ENCODE measurements at places on chromosomes 2 and 18.

DNA sequence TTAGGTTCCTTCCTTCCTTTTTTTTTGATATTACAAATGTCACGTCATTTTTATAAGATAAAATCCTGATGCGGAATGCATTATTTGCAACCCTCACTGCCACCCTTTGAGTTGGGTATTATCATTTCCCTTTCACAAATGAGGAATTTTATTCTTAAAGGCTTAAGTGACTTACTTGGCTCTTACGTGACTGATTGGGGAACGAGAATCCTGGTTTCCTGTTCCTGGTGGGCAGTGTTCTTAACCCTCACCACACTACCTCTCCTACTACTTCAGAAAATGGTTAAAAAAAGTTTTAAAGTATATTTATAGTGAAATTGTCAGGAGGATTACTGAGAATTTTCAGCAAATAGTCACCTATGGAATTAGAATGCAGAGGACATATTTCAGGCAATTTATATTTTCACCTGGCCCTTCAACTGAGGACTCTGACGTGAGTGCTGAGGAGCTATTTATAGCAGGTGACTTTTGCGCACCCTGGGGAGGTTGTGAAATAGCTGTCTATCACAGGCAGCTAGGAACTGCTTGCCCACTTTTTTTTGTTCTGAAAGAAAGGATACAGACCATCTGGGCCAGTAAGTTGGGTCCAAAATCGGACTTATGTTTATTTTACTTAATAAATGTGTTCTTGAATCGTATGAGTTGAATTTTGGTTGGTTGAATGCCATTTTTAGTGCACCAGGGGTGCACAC, 18.7 kb upstream of the RASGRP3 start:
- no peak for DNase-seq

DNA sequence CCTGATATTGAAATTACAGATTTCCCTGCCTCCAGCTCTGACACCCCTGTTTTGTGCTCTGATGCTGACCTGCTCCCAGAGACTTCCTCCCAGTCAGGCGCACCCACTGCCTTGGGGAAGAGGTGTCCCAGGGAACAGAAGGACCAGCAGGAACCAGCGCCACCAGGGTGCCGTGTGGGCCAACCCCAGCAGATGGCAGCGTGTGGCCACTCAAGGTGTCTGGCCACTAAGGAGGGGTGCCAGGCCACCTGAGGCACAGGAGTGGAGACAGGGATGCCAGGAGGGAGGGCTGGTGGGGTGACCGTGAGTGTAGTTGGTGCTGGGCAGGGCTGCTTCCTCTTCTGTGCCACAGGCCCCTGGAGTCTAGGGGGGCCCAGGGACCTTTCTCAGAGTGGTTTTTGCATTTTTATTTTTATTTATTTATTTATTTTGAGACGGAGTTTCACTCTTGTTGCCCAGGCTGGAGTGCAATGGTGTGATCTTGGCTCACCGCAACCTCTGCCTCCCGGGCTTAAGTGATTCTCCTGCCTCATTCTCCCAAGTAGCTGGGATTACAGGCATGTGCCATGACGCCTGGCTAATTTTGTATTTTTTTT, 56.0 kb downstream of the TEX44 start:
- DNase-seq, result peak; percentile 73

GRCh38 chr2:38148501-38148900, 72.5 kb upstream of the CYP1B1 start:
- DNase-seq, result peak; percentile 85

- no peak for DNase-seq
Observed at GRCh38 chr18:61261870-61262269, 71.4 kb upstream of the CDH20 start.

- DNase-seq, result no peak
Observed at GRCh38 chr2:29066271-29066860, 8.0 kb downstream of the PCARE start.

GRCh38 chr2:235030126-235030525, 78.3 kb downstream of the SH3BP4 start:
- DNase-seq, result no peak

DNA sequence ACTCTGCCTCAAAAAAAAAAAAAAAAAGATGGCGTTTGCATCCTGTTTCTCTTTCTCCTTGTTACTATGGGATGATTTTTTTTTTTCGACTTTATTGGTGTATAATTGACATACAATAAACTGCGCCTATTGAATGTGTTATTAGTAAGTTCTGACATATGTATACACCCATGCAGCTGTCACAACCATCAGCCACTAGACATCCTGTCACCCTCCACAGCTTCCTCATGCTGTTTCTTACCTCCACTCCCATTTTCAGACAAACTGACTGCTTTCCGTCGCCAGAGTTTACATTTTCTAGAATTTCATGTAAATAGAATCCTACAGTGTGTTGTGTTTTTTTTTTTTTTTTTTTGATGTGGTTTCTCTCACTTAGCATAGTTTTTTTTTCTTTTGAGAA, 27.9 kb downstream of the RRM2 start:
- DNase-seq, result no peak

DNA sequence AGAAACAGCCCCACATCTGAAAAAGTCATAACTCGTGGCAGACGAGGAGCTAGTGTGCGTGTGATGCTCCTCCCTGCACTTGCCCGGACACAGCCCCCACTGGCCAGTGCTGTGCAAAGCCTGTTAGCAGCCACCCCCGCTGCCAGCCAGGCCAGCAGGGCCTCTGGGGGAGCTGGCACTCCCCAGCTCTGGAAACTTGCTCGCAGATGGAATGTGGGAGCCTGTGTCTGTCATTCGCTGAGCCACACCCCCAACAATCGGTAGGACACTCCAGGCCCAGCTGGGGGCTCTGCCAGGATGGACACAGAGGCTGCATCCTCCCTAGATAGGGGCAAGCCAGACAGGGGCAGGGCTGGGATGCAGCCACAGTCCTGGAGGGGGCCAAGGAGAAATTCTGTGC, 62.4 kb upstream of the ATG16L1 start:
- DNase-seq, result no peak

GRCh38 chr18:6731222-6731596, 1.7 kb downstream of the ARHGAP28 start:
- DNase-seq, result peak; percentile 50

DNA sequence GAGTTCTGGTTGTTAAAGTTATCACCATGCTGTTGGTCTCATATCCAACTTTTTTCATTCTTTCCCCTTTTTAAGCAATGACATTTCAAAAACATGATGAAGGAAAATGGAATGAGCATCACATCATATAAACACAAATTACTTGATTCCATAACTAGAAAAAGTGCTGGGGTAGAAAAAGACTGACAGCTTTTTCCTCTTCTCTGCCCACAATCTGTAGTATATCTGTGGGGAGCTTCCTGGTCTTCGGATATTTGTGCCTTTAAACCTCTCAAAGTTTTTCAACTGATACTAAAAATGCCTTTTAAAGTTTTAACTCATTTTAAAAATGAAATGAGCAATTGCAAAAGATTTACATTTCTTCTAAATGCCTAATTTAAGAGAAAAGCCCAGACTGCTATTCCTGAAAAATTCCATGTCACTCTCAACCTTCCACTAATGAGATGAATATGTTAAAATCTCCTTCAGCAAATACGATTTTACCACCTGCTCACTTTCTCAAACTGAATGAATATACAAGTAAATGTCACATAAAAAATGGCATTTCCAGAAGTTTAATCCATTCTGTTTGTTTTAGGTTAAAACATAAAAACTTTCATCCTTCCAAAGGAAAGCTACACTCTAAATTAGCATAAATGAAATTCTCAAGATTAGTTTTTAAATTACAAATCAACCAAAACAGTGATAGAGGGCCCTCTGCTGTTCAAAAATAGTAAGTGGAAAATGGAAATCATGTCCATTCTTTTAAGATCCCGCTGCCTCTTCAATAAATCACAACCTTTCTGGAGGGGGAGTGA, 2.1 kb downstream of the DNAH7 start:
- DNase-seq, result peak; percentile 34

DNA sequence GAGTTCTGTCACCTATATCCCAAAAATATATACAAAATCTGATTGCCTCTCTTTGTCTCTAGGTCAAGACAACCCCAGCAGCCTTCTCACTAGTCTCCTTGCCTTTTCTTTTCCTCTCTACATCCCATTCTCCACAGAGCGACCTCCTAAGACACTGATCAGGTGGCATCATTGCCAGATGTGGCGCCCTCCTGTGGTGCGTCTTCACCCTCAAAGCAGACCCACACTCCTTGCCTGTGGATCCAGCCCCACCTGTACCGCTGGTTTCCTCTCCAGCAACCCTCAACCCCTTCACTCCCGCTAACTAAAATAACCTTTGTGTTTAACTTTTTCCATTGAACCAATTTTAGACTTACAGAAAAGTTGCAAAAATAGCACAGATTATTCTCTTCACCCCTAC, 273.3 kb downstream of the GLI2 start:
- no peak for DNase-seq

DNA sequence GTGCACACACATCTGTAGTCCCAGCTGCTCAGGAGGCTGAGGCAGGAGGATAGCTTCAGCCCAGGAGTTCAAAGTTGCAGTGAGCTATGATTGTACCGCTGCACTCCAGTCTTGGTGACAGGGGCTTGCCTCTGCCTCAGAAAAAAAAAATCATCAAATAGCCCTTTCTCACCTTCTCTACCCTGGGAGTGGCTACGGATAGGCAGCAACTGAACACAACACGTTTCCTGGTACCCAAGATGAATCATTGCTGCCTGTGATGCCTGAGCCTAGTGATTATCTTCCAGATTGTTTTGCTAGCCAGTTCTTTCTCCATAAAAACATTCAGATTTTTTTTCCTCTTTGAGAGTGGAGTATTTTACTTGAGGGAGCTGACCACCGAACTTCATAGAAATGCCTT, 13.5 kb downstream of the INPP4A start:
- DNase-seq, result peak; percentile 75

- DNase-seq, result no peak
Observed at GRCh38 chr2:197500503-197501131, 438 bp downstream of the HSPE1 start.

DNA sequence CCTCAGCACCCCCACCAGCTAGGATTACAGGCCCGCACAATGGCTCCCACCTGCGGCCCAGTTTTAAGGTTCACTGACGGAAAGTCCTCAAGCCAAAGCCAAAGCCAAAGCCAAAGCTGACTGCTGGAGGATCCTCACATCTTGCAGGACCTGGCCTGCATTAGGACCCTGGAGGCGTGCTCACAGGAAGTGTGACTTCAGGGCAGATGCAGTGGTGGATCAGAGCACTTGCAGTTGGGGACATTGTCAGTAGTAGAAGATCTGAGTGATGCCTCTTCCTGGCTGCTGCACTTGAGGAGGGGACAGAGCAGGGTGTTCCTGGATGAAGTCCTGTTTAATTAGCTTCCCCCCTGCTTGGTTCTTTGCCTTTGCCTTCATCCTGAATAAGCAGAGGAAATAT, 69.0 kb upstream of the ALPP start:
- DNase-seq, result no peak

GRCh38 chr2:176157499-176158185, 535 bp downstream of the HOXD3 start:
- no peak for DNase-seq
